Mesothelial cell of epicardium (in vitro differentiated cells): ENCODE measurements at places on chromosomes 16 and 17.

DNA sequence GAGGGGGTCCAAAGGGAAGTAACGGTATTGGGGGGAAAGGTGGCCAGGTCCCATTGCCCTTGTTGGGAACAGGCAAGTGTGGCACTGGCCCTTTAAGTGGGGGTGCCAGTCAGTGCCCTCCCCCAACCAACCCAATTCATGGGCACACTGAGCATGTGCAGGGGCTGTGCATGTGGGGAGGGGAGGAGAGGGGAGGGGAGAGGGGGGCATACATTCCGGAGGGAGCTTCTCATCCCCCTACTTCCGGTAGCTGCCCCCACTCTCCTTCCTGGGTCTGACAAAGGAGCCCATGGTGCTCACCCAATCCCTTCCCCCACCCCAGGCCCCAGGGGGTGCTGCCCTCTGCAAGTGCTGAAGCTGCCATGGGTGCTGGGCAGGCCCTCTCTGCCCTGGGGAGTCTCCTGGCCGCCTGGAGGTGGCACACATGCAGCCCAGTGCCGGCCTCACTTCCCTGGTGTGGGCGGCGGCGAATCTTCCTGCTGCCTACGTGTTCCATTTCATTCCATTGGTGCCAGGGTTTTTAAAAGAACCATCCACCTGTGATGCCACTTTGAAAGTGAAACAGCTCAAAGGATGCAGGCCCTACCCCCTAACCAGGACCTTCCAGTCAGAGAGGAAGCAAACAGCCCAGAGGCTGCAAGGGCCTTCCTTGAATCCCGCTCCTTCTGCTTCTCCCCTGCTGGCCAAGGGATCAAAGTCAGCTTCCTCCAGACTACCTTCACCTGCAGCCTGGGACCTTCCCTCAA, 11.0 kb downstream of the HEXIM2 start:
- peak; percentile 51 for DNase-seq

DNA sequence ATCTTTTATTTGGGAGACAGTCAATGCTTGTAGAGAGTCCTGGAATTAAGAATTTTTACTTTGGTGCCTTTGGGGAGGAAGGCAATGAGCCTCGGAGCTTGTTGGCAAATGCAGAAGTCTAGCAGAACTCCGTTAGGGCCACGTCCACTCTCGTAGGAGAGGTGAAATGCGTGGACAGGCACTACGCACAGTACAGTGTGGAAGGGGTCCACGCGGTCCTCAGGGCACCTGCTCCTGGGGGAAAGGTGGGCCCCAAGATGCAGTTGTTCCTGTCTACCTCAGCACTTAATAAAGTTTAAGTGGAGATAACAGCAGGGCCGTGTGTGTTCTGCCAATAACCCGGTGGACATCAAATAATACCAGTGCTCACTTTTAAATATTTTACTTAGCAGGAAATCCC, 1.8 kb downstream of the RAB11FIP3 start:
- DNase-seq: no peak

DNA sequence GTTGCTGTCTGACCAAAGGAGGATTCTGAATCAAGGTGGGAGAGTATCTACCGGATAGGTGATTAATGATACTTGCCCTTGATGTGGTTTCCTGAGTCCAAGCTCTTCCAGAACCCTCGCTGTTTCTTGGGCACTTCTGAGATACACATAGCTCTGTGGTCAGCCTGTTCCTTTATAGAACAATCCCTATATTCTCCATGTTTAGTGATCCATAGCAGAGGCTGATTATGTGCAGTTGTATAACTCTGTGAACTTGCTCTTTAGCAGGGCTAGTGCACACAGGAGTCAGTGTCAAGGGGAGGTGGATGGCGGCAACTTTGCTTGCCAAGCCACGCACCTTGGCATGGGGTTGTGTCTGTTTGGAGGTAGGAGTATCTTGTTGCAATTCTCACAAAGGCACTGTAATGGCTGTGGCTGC, 36.1 kb downstream of the ARL4D start:
- no peak for DNase-seq

DNA sequence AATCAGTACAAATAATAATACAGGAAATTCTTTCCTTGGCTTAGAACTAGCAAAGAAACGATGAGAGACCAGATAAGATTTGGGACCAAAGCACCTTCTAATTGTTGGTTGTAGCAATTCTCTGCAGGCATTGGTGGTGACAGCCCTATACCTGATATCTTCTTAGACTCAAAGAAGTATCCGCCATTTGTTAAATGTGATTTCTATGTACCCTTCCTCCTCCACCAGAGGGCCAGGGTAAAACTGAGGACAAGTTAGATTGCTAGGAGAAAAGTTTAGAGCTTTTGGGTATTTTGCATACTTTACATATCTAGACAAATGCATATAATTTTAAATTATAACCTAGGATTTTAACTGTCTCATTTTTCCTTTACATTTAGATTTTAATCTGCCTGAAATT, 304.3 kb downstream of the HS3ST4 start:
- no peak for DNase-seq

GRCh38 chr16:57358086-57358420, 530 bp upstream of the CCL22 start:
- DNase-seq: no peak

DNA sequence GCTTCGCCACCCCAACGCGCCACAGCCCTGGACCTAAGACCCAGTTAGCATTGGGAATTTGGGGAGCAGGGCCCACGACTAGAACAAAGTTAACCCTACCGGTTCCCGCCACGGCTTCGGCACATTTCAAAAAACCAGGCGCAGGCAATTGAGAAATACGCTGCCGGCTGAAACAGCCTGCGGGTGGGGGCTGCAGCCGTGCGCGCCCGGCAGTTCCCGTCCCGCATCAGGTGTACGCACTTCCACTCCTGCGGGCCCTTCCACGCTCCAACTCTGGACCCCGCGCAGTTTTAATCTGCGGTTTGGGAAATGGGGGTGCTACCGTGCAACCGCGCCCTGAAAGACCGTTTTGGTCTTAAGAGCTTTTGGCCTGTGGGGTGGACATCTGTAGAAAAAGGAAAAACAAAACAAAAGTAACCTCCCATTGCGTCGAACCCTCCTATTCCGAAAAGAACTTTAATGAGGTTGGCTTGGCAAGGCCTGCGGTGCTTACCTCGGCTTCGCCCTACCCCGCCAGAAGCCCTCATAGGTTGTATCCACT, 7.1 kb downstream of the IRX5 start:
- peak; percentile 45 for DNase-seq

DNA sequence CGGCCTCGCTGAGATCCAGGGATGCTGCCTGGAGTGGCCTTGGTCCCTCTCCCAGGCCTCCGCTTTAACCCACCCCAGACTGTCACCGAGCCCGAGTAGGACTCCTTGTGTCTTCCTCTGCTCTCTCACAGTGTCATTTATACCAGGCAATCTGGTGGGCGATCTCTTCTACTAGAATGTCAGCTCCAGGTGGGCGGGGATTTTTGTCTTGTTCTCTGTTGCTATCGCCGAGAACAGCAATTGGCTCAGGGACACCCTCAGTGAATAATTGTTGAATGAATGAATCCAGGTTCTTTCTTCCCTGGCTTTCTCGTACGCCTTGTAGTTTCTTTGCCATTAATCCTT, 591 bp downstream of the DHX38 start:
- DNase-seq: no peak

GRCh38 chr16:49564496-49565229, 191.1 kb downstream of the C16orf78 start:
- no peak for DNase-seq

- DNase-seq: no peak
Measured at GRCh38 chr16:69706256-69706974, 19.9 kb downstream of the NQO1 start.

- no peak for DNase-seq
Measured at GRCh38 chr17:44170499-44171201, at the start of gene ASB16. Gene ASB16 (plus strand): TSS chr17:44170704. CDS start chr17:44170790, 86 bp downstream.

- no peak for DNase-seq
Measured at GRCh38 chr17:72693151-72693878, 399.2 kb downstream of the SLC39A11 start.

DNA sequence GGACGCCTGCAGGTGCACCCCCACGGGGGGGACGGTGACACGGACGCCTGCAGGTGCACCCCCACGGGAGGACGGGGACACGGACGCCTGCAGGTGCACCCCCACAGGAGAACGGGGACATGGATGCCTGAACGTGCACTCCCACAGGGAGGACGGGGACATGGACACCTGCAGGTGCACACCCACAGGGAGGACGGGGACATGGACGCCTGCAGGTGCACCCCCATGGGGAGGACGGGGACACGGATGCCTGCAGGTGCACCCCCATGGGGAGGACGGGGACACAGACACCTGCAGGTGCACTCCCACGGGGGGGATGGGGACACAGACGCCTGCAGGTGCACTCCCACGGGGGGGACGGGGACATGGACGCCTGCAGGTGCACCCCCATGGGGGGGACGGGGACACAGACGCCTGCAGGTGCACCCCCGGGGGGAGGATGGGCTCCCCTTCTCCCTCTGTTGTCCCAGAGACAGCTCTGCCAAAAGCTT, 114.5 kb upstream of the METRNL start:
- DNase-seq: no peak

DNA sequence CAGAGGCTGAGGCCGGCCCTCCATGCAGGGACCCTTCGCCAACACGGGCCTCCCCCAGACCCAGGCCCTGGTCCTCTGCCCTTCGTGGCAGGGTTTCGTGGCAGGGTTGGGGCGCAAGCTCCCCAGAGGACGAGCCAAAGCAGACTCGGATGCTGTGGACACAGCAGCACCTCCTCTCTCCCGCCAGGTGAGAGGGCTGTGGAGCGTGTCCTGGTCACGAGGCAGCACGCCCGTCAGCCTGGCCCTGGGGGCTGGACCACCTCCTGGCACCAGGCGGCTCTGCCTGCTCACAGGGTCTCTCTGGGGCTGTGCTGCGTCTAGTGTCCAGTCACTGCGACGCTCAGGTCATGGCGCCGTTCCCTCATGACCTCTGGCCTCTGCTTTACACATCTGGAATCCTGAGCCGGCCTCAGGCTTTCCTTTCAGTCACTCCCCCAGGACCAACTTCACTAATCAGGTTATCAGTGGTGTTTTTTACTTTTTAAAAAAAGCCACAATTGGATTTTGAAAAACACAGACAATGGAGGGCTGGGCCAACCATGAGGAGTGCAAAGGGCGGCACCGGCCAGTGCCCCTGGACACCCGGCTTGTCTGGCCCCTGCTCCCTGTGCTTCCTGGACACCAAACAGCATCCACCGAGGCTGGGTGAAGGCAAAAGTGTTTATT, 5.4 kb downstream of the NDUFAF8 start:
- no peak for DNase-seq

DNA sequence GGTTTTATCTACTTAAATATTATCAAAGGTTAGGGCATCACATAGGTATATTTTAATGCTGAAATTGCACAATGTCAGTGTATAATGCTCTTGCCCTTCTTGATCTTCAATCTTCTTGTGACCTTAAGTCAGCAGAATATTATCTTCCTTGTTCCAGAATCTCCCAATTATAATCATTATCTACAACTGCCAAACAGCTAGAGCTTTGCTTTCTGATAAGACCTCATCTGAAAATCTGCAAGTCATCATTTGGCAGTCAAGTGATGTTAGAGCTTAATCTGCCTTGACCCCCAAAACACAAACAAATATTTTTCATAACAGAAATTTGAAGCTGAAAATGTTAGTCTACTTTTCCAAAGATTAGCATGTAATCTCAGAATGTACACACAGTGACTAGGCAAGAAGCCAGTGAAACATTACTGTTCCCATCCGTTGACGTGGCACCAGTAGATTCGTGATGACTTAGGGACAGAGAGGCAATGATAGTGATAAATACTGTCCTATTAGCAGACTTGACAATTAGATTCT, 19.8 kb downstream of the REXO5 start:
- no peak for DNase-seq

DNA sequence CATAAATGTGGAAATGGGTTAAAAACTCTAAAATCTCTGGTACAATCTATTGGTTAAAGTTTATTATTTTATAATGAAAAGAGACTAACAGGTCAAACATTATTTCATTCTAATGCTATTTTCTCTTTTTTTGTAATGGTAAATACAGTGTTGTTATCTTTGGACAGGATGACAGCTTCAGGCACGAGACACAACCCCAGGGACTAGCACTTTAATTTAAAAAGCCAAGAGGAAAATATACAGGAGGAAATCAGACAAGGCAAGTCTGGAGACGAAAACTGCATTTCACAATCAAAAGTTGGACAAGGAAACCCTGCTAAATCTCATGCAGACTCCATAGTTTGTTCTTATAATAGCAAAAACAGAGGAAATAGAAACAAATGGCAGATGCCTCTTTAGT, 589.1 kb upstream of the CDH8 start:
- no peak for DNase-seq
